NCI-H1092 treated with DMSO at 0.1 percent for 48 hours (cell line): ENCODE measurements at places on chromosomes 2 and 18.

- DNase-seq, result no peak
Observed at GRCh38 chr2:145751629-145752028, 1231.7 kb upstream of the ZEB2 start.

DNA sequence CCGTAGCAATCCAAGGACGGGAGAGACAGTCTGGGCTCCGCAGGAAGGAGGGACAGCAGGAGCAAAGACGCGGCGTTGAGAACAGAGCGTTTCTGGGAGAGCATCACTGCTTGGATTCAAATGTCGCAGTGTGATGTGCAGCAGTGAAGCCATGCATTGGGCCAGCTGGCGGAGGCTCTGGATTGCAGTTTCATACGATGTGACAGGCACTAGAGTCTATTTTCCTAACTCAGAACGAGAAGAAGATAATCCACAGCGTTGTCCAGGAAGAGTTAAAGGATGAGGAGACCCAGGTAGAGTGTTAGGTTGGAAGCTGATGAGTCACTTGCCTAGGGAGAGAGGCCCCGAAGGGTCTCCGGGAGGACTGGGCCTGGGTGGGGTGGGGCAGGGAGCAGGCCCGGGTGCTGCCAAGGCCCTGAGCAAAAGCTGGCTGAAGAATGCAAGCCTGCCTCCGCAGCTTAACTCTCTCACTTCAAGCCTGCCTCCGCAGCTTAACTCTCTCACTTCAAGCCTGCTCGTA lies 17.7 kb upstream of the SEMA4C start:
- no peak for DNase-seq

GRCh38 chr18:11951390-11951851 lies 29.9 kb upstream of the IMPA2 start:
- no peak for DNase-seq

GRCh38 chr18:61998335-61998734 lies 105.5 kb upstream of the RNF152 start:
- DNase-seq, result no peak

GRCh38 chr2:226564667-226565066 lies 235.0 kb downstream of the IRS1 start:
- DNase-seq, result no peak

DNA sequence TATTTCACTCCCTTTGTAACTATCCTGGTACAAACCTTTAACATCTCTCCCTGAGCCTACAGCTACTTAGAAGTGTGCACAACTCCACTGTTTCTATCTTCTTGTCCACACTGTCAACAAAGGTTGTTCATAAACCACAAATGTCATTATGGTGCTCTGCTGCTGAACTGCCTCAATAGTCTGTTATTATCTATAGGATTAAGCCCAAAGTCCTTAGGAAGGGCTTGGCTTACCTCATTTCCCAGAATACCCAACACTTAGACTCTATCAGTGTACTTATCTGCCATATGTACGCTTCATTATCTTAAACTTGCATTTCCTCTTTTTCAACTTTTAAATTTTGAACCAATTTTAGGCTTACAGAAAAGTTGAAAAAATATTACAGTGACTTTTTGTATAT lies 94.2 kb downstream of the HNMT start:
- DNase-seq, result no peak

GRCh38 chr2:137206069-137206468 lies 440.7 kb downstream of the THSD7B start:
- DNase-seq, result no peak

DNA sequence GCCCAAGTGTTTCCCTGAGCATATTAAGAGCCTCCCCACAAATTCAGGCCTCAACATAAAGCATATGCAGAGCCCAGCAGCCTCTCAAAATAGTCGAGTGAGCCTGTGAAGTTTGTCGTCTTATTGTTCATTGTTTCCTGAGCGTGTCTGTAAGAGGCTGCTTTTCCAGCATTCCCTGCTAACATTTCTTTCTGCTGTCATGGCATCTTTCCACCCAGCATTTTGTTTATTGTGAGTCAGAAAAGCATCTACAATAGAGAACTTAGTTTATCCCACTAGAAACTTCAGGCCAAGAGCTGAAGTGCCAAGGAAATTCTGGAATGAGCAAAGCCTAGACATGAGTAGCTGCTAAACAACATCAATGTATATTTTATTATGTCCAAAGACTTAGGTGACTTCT lies 46.3 kb upstream of the STAM2 start:
- DNase-seq, result no peak

DNA sequence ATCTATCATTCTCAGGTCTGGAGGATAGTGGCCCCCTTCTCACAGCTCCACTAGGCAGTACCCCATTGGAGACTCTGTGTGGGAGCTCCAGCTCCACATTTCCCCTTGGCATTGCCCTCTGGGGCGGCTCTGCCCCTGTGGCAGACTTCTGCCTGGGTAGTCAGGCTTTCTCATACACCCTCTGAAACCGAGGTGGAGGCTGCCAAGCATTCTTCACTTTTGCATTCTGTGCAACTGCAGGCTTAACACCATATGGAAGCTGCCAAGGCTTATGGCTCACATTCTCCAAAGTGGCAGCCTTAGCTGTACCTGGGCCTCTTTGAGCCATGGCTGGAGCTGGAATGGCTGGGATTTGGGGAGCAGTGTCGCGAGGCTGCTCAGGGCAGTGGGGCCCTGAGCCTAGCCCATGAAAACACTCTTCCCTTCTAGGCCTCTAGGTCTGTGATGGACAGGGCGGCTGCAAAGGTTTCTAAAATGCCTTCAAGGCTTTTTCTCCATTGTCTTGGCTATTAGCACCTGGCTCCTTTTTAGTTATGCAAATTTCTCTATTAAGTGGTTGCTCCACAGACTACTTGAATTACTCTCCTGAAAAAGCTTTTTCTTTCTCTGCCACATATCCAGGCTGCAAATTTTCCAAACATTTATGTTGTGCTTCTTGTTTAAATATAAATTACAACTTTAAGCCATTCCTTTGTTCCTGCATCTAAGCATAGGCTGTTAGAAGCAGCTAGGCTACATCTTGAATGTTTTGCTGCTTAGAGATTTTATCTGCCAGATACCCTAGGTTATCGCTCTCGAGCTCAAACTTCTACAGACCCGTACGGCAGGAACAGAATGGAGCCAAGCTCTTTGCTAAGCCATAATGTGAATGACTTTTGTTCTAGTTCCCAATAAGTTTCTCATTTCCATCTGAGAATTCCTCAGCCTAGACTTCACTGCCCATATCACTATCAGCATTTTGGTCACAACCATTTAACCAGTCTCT lies 206.5 kb downstream of the CPS1 start:
- no peak for DNase-seq

- DNase-seq, result peak; percentile 98
Observed at GRCh38 chr2:170530284-170530745, 184.8 kb upstream of the SP5 start.
